ENCODE measurements at places on chromosomes 5 and 9. TPM values are rescaled to one million over a fixed set of nuclear protein-coding genes. Genes with fewer than 3 reads are reported as not detected.

Gene PPP2R2B
- 0.12 TPM for total RNA-seq

Gene ZBED3
- total RNA-seq: 3.6 TPM

Gene TRPM3
- not detected for total RNA-seq

Gene FBP1
- total RNA-seq: not detected

Gene PROB1
- total RNA-seq: 0.19 TPM

Gene BHMT2
- total RNA-seq: not detected

Gene RMRP
- 13.4 TPM for total RNA-seq

Gene SNCAIP
- not detected for total RNA-seq

Gene LRRC14B
- total RNA-seq: not detected

Gene RETREG1
- 1.4 TPM for total RNA-seq

Gene HACD4
- 1.0 TPM for total RNA-seq

Gene BAG1
- total RNA-seq: 166 TPM

Gene AK8
- total RNA-seq: 0.90 TPM

Gene JMY
- 3.4 TPM for total RNA-seq

Gene ZDHHC11B
- 1.3 TPM for total RNA-seq

Gene SAPCD2
- total RNA-seq: 28.0 TPM

Gene RPL7A
- total RNA-seq: 3,392 TPM

Gene ARHGEF28
- 15.0 TPM for total RNA-seq

Gene PCDHGB7
- total RNA-seq: 0.07 TPM

Gene GABBR2
- total RNA-seq: 0.08 TPM

Gene ACOT12
- total RNA-seq: not detected

Gene C5orf34
- 5.1 TPM for total RNA-seq

Gene MEIKIN
- not detected for total RNA-seq

Gene DMGDH
- total RNA-seq: not detected

Gene MARCOL
- total RNA-seq: not detected

Gene GPR21
- total RNA-seq: not detected

Gene FRMPD1
- 0.05 TPM for total RNA-seq

Gene ZNF608
- 0.35 TPM for total RNA-seq

Gene GABRA6
- not detected for total RNA-seq

Gene CDK5RAP2
- 30.1 TPM for total RNA-seq

Gene CCL27
- 0.22 TPM for total RNA-seq

Gene LCNL1
- total RNA-seq: not detected

Gene WNT8A
- total RNA-seq: not detected

Gene GRXCR2
- not detected for total RNA-seq

Gene C5orf58
- total RNA-seq: not detected

Gene IL7R
- 0.46 TPM for total RNA-seq

Gene GADD45G
- total RNA-seq: 0.42 TPM

Gene CCNJL
- total RNA-seq: 13.7 TPM

Gene NKD2
- 11.8 TPM for total RNA-seq

Gene ALDH1B1
- total RNA-seq: 62.1 TPM

Gene ABO
- not detected for total RNA-seq

Gene PCDHB10
- total RNA-seq: 0.06 TPM

Gene PDE8B
- total RNA-seq: 1.3 TPM

Gene WHRN
- total RNA-seq: 8.1 TPM

Gene KIF4B
- not detected for total RNA-seq

Gene INSL4
- total RNA-seq: 13.9 TPM

Gene SGCD
- 4.5 TPM for total RNA-seq

Gene PLPP7
- not detected for total RNA-seq

Gene TIMD4
- 1.3 TPM for total RNA-seq

Gene OGN
- total RNA-seq: not detected
